Progenitor cell of endocrine pancreas (in vitro differentiated cells): ENCODE measurements at places on chromosomes 3 and 15. TPM values are rescaled to one million over a fixed set of nuclear protein-coding genes. Genes with fewer than 3 reads are reported as not detected.

DNA sequence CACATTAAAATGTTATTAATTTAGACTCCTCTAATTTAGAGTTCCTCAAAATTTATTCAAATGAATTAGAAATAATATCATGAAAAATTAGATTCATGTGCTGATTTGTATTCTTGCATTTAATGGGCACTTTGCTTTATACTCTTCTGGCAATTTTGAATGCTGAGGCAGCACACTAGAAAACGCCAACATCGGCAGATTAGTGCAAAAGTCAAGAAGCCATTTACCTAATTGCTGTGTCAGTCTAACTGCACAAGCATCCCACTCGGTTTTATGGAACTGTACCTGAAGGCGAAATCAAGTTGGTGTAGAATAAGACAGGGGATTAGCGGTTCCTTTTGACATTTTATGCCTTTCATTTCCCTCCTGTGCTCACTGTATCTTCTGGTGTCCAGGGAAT lies 382.0 kb downstream of the ROBO2 start:
- DNase-seq = no peak
- H3K27ac ChIP-seq = no peak overlapping the region
- peaks cover 5% of the 10 kb centered on the region for H3K4me1 ChIP-seq
- no peaks in the 10 kb centered on the region for H3K36me3 ChIP-seq
- H3K4me3 ChIP-seq = no peak overlapping the region

DNA sequence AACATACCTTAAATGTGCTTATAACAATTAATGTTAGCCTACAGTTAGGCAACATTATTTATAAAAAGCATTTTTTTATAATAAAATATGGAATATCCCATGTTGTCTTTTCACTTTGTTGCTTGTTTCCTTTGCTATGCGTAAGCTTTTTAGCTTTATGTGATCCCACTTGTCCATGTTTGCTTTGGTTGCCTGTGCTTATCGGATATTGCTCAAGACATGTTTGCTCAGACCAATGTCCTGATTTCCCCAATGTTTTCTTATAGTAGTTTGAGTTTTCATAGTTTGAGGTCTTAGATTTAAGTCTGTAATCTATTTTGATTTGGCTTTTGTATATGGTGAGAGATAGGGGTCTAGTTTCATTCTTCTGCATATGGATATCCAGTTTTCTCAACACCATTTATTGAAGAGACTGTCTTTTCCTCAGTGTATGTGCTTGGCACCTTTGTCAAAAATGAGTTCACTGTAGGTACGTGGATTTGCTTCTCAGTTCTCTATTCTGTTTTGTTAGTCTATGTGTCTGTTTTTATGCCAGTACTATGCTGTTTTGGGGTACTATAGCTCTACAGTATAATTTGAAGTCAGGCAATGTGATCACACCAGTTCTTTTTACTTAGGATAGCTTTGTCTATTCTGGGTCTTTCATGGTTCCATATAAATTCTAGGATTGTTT lies 592.7 kb upstream of the SEMA6D start:
- no peaks in the 10 kb centered on the region for H3K27me3 ChIP-seq
- peaks cover 2% of the 10 kb centered on the region for H3K36me3 ChIP-seq
- no peak overlapping the region for H3K4me3 ChIP-seq
- DNase-seq = no peak

DNA sequence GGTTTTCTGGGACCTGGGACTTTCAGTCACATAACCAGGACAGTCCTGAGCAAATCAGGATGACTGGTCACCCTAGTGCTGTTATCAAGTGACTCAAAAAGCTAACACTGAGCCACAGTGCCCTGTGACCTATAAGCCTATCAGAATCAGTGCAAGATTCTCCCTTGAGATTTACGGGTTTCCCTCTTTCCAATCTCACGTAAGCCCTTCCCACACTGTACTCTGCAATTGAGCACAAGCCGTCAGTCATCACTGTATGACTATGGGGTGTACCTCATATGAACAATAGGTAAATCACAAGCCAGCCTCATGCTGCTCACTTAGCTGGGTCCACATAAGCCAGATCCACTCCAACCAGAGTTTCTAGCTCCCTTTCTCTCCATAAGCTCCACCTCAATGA lies 21.0 kb upstream of the CLDN18 start:
- no peak overlapping the region for H3K4me3 ChIP-seq
- no peaks in the 10 kb centered on the region for H3K27me3 ChIP-seq

- H3K4me1 ChIP-seq = peaks cover 4% of the 10 kb centered on the region
- H3K36me3 ChIP-seq = no peaks in the 10 kb centered on the region
- no peak overlapping the region for H3K27ac ChIP-seq
- no peak for DNase-seq
- H3K4me3 ChIP-seq = no peak overlapping the region
- peaks cover 65% of the 10 kb centered on the region for H3K27me3 ChIP-seq
These were observed 2.3 kb downstream of the FBN1 start for GRCh38 chr15:48643206-48643605.

DNA sequence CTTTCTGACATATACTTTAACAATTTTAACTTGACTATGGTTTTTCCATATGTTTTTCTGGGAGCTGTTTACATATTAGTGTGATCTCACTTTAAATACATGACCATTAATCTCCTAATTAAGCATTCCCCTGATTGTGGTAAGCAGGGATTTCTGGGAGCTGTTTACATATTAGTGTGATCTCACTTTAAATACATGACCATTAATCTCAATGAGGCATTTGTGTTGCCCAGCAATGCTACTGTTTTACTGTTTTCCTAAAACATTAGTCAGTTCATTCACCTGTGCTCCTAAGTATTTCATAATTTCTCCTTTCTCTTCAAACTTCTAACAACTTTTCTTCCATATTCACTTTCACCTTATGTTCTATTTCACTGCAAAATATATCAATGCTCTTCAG lies 3.6 kb upstream of the GRAMD1C start:
- no peak overlapping the region for H3K4me3 ChIP-seq

DNA sequence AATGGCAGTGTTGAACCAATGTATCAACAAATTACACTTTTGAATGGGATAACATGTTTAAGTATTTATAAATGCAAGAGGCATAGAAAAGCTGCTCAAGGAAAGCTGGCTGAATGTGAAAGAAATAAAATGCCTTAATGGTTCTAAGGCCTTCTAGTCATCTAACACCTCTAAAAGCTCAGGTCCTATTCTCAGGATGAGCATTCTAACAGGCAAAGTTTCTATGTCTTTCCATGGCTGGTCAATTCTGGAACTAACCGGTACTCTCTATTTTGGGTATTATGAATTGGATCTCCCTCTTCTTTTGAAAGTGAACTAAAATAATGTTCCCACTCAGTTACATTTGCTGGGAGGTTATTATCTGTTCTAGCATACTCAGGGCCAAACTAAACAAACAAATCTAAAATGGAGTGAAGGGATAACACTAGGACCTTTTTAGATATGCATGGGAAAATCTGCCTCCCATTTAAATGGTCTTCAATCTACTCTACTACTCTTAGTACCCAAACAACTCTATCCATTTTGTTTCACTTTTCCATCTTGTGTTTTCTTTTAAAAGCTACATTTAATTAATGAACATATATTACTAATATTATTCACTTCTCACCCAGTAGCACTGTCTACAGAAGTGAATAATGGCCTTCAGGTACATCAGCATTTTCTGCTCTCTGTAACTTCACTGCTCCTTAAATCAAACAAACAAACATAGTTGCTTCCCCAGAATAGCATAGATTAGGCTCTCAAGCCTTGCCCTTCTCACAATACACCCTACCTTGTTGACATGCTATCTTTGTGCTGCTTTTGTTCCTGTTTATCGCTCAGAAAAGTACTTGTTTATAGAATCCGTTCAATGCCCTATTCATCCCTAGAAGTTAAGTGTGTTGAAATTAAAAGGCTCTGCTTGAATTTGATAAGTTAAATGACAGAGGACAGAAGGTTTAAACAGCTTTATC lies 46.4 kb downstream of the CBLB start:
- H3K27ac ChIP-seq = peak overlapping the region; percentile 77
- no peaks in the 10 kb centered on the region for H3K27me3 ChIP-seq
- H3K4me3 ChIP-seq = no peak overlapping the region
- peaks cover 29% of the 10 kb centered on the region for H3K4me1 ChIP-seq

DNA sequence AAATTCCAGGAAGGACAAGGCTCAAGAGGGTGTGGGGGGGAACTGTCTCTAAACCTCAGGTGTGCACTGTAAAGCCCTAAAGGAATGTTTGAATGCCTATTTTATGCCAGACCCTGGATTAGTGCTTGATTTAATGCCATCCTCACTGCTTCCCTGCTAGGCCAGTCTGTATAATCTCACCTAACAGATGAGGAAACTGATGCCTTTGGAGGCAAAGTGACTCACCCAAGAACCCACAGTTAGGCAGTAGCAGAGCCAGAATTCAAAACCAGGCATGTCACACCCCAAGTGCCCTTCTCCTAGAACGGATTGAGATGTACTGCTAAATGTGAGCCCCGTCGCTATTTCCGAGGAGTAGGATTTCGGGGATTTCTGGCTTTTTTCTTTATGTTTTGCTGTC lies 7.8 kb downstream of the CAMK1 start:
- peaks cover 20% of the 10 kb centered on the region for H3K36me3 ChIP-seq
- DNase-seq = no peak
- H3K4me1 ChIP-seq = no peaks in the 10 kb centered on the region

GRCh38 chr3:107687056-107687581 lies 164.4 kb downstream of the BBX start:
- H3K27me3 ChIP-seq = no peaks in the 10 kb centered on the region
- no peaks in the 10 kb centered on the region for H3K36me3 ChIP-seq
- DNase-seq = no peak
- H3K4me3 ChIP-seq = no peak overlapping the region
- no peak overlapping the region for H3K27ac ChIP-seq
- H3K4me1 ChIP-seq = peaks cover 22% of the 10 kb centered on the region

DNA sequence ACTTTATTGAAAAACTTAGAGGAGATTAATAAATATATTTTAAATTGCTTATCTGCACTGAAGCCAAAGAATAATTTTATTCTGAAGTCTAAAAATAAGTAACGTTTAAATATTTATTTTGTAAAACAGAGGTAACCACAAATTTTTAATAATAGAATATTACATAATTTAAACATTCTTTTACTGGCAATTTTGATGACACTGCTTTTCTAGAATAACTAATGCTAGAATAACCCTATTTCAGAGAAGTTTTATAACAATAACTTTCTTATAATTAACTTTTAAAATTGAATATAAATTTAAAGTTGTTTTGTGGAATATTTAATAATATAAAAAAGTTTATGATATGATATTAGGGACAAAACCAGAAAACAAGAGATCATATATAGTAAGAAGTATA lies 409.6 kb upstream of the KCNMB2 start:
- no peaks in the 10 kb centered on the region for H3K27me3 ChIP-seq
- no peak overlapping the region for H3K27ac ChIP-seq
- peaks cover 4% of the 10 kb centered on the region for H3K4me1 ChIP-seq
- no peak for DNase-seq

GRCh38 chr3:50189274-50189673 lies 2.1 kb upstream of the GNAT1 start:
- no peak overlapping the region for H3K4me3 ChIP-seq
- H3K27ac ChIP-seq = no peak overlapping the region
- peak; percentile 58 for DNase-seq
- H3K27me3 ChIP-seq = peaks cover 5% of the 10 kb centered on the region
- H3K36me3 ChIP-seq = peaks cover under 1% of the 10 kb centered on the region
- no peaks in the 10 kb centered on the region for H3K4me1 ChIP-seq

DNA sequence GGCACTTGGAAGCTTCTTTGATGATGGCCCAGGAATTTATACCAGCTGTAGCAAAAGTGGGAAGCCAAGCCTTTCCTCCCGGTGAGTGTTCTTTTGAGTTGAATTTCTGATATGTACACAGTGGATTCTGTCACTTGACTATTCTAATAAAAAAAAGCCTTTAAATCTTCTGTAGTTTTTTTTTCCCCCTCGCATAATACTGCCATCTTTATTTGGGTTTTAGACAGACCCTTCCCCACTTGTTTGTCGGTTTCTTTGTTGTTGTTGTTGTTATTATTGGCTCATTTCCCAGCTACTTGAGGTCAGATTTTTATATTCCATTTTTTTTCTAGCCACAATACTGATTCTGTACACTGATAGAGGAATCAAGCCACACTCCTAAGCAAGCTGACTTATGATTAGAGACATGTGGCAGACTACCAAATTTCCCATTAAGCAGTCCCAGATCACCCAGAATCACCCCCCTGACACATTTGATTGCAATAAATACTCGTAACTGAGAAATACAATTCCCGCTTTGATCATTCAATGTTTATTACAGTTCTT lies 122.4 kb upstream of the IL12A start:
- DNase-seq = no peak
- H3K27me3 ChIP-seq = peaks cover 1% of the 10 kb centered on the region
- H3K36me3 ChIP-seq = no peaks in the 10 kb centered on the region
- H3K27ac ChIP-seq = no peak overlapping the region
- H3K4me1 ChIP-seq = peaks cover 2% of the 10 kb centered on the region

- no peaks in the 10 kb centered on the region for H3K36me3 ChIP-seq
- H3K27me3 ChIP-seq = peaks cover 2% of the 10 kb centered on the region
- H3K27ac ChIP-seq = peak overlapping the region; percentile 56
- peaks cover 23% of the 10 kb centered on the region for H3K4me1 ChIP-seq
These were observed 82.7 kb upstream of the SLC6A6 start for GRCh38 chr3:14319654-14320182.

DNA sequence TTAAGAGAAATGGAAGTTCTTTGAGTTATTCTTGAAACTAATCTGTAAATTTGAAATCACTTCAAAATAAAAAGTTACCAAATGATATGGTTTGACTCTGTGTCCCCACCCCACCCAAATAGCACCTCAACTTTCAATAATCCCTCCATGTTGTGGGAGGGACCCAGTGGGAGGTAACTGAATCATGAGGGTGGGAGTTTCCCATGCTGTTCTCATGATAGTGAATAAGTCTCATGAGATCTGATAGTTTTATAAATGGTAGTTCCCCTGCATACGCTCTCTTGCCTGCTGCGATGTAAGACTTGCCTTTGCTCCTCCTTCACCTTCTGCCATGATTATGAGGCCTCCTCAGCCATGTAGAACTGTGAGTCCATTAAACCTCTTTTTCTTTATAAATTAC lies 690.7 kb upstream of the ZNF385D start:
- no peaks in the 10 kb centered on the region for H3K36me3 ChIP-seq
- H3K27ac ChIP-seq = no peak overlapping the region
- no peak for DNase-seq

DNA sequence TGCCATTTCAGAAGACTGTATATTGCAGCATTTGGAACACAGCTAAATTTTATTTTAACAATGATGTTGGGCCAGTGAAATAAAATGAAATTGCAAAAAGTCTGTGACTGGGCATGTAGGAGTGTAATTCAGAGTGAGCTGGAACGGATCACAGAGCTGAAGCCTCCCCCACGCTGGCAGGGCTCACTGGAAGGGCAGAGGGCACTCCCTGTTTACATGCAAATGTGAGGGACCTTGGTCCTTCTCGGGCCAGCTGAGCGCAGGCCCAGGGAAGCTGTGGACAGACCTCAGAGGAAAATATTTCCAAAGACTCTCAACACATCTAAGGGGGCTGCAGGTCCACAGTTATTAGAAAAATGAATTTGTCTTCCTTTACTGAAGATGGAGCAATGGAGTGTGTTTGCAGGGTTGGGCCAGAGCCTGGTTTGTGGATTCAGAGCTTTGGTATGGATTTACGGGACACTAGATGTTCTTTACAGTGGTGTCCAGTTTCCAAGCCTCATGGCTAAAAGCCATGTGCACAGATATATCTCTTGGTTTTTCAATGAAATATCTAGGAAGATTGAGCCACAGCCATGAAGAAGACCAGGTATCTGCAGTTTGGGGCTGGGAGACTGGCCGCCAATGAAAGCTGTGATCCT lies 32.0 kb downstream of the TRPM1 start:
- H3K4me3 ChIP-seq = no peak overlapping the region
- DNase-seq = no peak
- no peaks in the 10 kb centered on the region for H3K4me1 ChIP-seq
- H3K27ac ChIP-seq = no peak overlapping the region

ANXA2 gene
- 311 and 366 TPM in 2 replicates for total RNA-seq

MAP1A gene
- total RNA-seq = 4.7 and 5.2 TPM in 2 replicates

POPDC2 gene
- total RNA-seq = 2.9 and 3.8 TPM in 2 replicates

MOBP gene
- not detected in 2 replicates for total RNA-seq

CPLX3 gene
- not detected in 2 replicates for total RNA-seq

TM6SF1 gene
- 0.27 TPM in 1 of 2 replicates, not detected in the other for total RNA-seq

MESP2 gene
- not detected in 2 replicates for total RNA-seq
